ENCODE measurements at places on chromosomes 1 and 21.

DNA sequence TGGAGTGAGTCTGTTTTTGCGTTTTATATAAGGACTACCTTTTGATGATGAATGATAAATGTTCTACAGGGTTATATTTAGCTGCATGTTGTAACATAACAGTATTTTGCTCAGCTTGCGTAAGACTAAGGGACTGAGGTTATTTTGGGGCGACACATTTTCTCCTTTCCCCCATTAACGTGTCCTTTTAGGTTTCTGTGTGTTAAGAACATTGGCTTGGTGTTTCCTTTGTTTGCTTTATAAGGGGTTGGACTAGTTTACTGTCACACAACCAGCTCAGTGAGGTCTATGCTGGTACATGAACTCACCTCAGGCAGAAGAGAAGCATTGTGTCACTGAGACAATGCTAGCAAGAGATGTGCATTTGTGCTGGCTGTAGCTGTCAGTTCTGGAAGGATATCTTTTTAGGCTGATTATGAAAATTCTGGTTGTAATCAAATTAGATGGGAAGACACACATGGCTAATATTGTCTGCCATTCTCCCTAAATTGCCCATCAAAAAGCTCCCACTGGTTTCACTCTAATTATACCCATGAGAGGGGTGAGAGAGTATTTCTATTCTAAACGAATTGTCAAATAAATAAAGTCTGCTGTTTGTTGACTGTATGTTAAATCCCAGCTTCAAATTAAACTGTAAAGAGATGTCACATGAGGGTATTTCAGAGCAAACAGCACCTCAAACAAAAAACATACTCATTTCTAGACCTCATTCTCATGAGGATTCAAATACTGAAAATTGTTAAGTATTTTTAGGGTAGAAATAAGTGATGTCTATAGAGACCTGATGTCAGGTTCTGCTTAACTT, 62.6 kb downstream of the CDC14A start:
- no peak for DNase-seq

DNA sequence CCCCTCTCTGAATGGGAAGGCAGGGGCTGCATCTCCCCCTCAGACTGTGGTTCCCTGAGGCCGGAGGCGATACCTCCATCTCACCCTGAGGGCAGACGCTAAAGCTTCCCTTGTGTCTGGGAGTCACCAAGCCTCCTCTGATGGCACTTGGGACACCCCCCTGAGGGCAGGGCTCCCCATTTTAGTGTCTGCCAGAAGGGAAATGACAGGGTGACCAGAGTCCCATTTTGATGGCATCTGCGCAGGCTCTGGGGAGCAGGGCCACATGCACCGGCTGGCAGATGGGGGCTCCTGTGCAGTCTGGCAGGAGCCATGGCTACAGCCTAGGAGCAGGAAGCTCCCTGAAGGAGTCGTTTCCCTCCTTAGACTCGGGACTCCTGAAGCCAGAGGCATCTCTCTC, 1.7 kb downstream of the S100A2 start:
- no peak for DNase-seq

DNA sequence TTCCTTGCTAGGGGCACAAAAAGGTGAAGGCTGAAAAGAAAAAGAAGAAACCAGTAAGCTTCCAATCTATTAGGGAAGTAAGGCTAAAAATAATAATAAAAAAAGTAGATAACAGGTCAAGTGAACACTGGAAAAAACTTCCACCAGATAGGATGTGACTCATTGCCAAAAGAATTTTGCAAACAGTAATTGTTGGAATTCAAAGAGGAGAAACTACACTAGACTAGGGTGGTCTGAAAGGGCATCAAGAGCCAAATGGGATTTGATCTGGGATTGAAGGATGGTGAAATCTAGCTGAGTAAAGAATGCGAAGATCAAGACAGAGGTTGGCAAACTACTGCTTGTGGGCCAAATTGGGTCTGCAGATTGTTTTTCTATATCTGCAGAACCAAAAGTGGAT, 6.0 kb upstream of the ST6GALNAC3 start:
- no peak for DNase-seq

DNA sequence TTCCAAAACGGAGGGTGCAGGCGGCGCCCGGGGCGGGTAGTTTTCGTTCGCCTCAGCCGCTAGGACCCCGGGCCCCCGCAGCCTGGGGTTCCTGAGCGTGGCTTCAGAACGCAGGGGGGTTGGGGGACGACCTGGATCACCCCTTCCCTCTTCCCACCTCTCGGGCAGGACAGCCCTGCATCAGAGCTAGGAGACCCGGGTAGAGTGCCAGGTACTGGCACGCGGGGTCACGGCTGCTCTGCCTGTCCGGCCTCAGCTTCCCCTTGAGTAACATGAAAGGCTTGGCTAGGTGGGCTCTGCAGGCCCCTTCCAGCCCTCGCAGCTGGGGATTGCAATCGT, 484 bp downstream of the DFFB start:
- DNase-seq: no peak

GRCh38 chr1:114648503-114648902, 21.3 kb downstream of the DENND2C start:
- DNase-seq: no peak

DNA sequence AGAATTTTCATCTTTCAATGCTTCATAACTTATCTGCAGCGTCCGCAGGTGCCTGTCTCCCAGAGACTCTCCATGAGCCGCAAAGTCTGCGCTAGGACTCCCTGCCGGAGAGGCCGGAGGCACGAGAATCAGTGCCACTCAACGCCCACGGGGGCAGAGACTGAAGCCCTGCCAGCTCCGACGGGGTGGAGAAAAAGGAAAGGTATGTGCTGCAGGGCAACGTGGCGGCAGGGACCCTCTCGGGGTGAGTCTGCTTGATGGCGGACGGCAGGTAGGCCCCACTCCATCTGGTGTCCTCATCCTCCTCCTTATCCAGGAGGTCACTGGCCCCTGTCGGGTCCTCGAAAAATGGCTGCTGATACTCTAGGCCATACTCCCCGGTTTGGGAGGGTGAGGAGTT, 21.9 kb upstream of the MRPS14 start:
- no peak for DNase-seq

DNA sequence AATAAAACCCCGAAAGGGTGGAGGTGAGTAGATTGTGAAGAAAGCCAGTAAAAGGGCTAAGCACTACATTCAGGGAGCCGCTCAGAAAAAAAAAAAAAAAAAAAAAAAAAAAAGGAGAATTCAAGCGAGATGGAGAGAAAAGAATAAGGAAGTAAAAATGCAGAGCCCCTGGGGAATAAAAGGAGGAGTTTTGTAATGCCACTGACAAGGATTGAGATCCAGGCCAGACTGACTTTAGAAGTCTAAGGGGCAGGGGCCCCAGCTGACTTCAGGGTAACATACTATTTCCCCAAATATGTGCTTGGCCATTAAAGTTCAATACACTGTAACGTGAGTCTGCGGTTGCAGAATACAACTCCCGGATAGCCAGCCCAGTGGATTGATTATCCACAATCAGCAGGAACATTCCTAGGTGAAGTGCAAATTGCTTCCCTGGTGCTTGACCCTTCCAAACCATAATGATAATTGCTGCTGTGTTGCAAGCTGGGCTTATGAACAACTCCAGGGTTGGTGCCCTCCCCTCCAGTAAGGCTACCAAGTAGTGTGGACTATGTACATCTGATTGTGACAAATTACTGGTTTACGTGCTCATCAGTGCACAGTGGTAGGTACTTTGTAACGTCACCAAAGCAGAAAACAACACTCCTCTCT, 30.7 kb upstream of the RRP15 start:
- DNase-seq: no peak

GRCh38 chr1:27527223-27527889, 37.4 kb upstream of the WASF2 start:
- no peak for DNase-seq

DNA sequence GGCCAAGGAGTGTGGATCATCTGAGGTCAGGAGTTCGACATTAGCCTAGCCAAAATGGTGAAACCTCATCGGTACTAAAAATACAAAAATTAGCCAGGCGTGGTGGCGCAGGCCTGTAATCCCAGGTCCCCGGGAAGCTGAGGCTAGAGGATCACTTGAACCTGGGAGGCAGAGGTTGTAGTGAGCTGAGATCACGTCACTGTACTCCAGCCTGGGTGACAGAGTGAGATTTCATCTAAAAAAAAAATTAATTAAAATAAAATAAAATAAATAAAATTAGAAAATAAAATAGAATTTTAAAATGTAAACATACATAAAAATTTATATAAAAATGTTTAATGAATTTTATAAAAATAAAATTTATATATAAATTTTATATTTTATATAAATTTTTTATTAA, 5.8 kb upstream of the VPS26C start:
- no peak for DNase-seq

DNA sequence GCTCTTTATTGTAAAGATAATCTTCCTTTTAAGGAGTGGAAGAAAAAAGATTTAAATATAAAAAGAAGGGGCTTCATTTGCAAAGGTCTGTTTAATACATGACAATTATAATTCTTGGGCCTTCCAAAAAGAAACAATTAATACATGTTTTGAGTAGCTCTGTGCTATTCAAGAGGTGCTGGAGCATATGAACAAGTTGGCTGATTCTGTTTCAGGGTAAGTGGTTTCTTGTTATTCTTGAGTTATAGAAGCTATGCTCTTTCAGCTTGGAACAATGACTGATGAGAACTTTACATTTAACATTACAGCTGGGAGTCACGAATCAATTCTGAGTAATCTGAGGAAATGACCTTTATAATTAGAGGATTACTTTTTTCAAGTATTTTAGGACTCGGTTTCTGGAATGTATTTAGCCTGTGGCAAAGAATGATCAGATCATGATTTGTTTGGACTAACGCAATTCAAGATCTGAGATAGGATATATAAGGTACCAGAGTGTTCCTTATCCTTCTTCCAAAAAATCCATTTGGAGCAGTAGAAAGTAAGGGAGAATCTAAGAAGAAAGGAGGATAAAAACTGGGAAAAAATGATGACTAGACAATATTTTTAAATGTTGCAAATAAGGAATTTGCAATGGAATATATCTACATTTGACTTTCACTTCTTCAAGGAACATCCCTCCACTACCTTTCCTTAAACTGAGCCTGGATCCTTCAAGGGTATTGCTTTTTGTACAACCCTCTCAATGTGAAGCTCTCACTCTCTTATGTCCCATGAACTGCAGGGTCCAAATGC, 77.1 kb upstream of the KCTD3 start:
- DNase-seq: no peak

GRCh38 chr1:197307136-197307535, 39.1 kb downstream of the CRB1 start:
- DNase-seq: no peak

- no peak for DNase-seq
These were observed 16.3 kb downstream of the PHGDH start for GRCh38 chr1:119727991-119728390.

DNA sequence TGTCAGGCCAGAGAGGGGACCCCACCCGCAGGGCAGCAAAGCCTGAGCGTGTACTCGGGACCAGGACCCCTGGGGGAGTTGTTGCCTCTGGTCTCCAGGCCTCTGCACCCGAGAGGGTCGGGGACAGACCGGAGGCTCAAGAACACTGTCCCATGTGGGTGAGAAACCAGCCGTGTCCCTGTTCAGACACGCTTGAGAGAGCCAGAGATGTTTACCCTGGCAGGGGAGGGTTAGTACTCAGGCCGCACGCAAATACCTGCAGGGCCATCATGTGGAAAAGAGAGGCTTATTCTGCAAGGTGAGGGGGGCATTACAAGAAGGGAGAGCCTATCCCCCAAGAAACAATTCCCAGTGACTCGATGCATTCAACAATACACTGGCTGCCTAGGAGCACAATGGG, 74.0 kb upstream of the ARHGEF16 start:
- DNase-seq: no peak

- DNase-seq: no peak
These were observed 40.3 kb downstream of the CNIH3 start for GRCh38 chr1:224656392-224656791.

GRCh38 chr1:178935610-178936009, 64.7 kb upstream of the ANGPTL1 start:
- DNase-seq: no peak

- DNase-seq: no peak
These were observed 98.7 kb downstream of the OBSCN start for GRCh38 chr1:228306275-228307217.

DNA sequence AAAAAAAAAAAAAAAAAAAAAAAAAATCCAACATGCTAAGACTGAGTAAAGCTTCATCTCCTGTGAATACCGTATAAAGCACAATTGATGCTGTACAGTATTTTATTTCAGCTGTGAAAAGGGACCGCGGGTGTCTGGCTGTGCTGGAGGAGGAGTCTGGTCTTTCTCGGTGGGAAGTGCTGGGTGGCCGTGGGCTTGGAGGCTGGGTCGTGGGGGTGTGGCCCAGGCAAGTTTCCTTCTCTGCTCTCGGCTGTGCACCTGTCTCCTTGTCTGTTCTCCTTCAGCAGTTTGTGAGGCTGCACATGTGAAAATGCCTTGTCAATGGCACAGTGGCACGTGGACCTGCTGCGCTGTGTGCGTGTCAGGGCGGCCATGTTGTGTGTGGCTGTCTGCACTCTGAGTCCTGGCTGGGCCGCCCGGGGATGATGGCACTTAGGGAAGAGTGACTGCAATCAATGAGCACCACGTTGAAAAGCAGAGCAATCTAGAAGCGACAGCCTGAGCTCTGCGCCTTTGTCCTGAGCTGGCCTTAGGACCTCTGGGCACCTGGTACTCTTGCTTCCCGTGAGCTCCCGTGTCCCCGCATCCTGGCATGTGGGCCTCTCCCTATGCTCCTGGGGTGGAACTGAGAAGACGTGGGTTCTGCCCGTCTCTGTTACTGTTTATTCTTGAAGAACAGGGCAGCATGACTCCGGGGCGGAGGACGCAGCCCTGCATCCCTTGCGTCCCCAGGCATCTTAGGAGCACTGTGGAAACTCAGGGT, 14.5 kb downstream of the AGPAT3 start:
- no peak for DNase-seq

DNA sequence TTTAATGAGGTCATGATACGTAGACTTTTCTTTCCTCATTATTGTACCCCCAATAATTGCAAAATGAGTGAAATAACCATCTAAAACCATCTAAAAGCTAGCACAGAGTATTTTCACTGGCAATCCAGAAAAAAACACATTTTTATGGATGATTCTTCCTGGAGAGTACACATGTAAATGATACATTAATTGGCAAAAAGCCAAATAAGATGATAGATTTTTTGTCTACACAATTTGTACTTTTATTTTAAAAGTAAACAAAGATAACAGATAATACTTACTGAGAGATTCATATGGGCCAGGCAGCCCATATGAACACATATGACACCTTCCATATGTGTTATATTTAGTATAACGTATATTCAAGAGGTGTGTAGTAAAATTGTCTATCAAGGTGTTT, 2.5 kb upstream of the KRTAP19-7 start:
- no peak for DNase-seq

DNA sequence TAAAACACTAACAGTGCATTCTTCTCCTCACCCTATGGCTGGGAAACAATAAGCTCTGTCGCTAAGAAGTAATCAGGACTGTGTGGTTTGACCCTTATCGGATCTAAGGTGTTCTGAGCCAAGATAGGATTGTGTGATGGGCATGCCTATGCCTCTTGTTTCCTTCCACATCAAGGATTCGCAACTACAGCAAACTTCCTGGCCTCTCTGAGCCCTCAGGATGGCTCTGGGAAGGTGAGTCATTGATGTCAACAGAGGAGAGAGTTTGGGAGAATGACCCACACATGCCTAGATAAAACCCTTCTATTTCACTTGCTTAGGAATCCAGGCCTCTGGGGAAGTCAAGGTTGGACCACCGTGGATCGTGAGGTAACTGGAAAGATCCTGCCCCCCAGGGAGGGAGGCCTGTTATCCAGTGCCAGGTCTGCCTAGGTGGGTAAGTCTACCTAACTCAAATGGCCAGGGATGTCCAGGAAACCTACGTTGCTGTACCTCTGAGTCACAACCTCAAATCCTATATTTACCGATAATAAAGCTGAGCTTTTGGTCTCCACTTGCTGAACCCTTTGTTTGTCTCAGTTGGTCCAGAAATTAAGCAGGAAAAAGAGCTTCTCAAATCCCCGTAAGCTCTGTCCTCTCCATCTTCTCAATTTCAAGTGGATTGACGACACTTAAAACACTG, 27.4 kb downstream of the TIAM1 start:
- no peak for DNase-seq

All from stimulated activated CD8-positive, alpha-beta memory T cell treated with anti-CD3 and anti-CD28 coated beads, Interleukin-2, amount 100 ng/mL, for 1 hour (primary cell).